ENCODE measurements at places on chromosomes 6 and 20.

- H3K36me3 ChIP-seq: no peaks in the 10 kb centered on the region
- peak overlapping the region; percentile 77 for H3K27ac ChIP-seq
- no peaks in the 10 kb centered on the region for H3K27me3 ChIP-seq
- peak overlapping the region; percentile 89 for H3K4me3 ChIP-seq
- peaks cover 6% of the 10 kb centered on the region for H3K4me1 ChIP-seq
- peak; percentile 34 for DNase-seq
Measured at GRCh38 chr6:42565823-42566613, 2.2 kb downstream of the UBR2 start.

DNA sequence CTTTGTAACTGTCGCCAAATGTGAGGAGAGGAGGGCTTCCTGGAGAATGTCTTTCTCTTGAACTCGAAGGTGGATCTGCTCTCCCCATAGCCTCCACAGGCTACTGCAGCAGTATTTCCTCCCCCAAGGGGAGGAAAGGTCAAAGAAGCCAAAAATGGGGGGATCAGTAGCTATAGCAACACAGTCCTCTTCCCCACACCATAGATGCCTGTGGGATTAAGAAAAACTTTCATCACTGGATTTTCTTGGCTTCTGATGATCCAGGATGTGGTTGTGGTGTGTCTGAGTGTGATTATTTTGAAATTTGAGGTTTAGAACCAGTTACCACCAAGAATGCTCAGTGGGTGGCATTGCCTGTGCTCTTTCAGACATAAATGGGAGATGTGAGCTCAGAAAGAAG is 140.1 kb upstream of the SPACA1 start:
- H3K4me3 ChIP-seq: no peak overlapping the region
- H3K36me3 ChIP-seq: no peaks in the 10 kb centered on the region
- DNase-seq: peak; percentile 72
- no peak overlapping the region for H3K27ac ChIP-seq
- peaks cover 67% of the 10 kb centered on the region for H3K4me1 ChIP-seq

- no peak overlapping the region for H3K27ac ChIP-seq
- H3K27me3 ChIP-seq: no peaks in the 10 kb centered on the region
- DNase-seq: no peak
- no peaks in the 10 kb centered on the region for H3K36me3 ChIP-seq
- H3K4me3 ChIP-seq: no peak overlapping the region
Measured at GRCh38 chr6:139337830-139338229, 36.6 kb downstream of the CITED2 start.

GRCh38 chr20:50042370-50043313 is 59.9 kb downstream of the SNAI1 start:
- no peak overlapping the region for H3K4me3 ChIP-seq
- no peak overlapping the region for H3K27ac ChIP-seq
- H3K27me3 ChIP-seq: no peaks in the 10 kb centered on the region

DNA sequence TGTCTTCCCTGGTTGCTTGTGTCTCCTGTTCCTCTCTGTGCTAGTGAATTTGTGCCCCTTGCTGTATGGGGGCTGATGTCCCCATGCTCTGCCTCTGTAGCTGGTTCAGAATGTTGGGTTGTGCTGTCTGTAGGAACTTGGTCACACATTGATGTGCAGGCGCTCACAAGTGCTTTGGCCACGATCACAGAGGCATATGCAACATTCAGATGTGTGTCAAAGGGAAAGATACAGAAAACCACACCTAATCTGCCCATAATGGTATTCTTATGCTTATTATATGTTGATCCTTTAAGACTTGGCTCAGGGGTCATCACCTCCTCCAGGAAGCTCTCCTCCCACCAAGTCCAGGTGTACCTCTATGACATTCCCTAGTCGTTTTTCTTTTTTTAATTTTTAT is 17.1 kb upstream of the DHX35 start:
- H3K4me3 ChIP-seq: no peak overlapping the region
- H3K36me3 ChIP-seq: peaks cover 21% of the 10 kb centered on the region
- H3K4me1 ChIP-seq: no peaks in the 10 kb centered on the region

DNA sequence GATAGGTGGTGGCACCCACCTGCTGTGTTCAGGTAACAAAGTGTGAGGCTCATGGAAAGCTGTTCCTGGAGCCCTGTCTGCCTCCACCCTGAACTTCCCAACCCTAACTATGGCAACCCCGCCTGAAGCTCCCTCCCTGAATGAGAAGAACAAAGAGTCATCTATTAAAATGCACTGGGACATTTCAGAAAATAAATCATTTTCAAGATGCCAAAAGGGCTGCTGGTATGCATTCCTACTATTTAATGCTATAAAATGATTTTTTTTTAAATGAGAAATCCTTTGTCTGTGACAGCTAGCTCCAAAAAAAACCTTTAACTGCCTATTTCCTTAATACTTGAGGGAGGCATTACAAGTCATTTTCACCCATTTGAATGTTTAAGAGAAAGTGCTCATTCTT is 84.3 kb upstream of the MRPS10 start:
- no peaks in the 10 kb centered on the region for H3K4me1 ChIP-seq
- DNase-seq: no peak
- no peaks in the 10 kb centered on the region for H3K27me3 ChIP-seq
- no peaks in the 10 kb centered on the region for H3K36me3 ChIP-seq
- no peak overlapping the region for H3K4me3 ChIP-seq

DNA sequence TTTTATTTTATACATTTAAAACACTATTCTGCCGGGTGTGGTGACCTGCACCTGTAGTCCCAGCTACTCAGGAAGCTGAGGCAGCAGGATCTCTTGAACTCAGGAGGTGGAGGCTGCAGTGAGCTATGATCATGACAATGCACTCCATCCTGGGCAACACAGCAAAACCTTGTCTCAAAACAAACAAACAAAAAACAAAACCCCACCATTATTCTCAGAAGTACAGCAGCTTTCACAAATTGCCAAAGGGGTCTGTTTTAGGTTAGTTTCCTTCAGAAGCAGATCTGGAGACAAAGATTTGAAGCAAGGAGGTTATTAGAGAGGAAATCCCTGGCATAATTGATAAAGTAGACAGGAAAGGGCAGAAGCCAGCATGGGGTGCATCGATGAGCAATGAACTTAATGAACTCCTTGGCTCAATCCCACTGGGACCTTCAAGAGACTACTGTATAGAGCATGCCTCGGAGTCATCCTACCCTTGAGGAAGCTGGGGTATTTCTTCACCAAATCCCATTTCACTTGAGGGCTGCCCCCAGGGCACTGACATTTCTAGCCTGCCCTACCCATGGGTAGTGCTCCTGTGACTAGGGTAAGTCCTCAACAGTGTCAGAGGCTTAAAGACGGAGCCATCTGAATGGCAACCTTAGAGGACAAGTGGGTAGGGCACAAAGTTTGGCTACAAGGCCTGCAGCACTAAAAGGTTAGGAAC is 43.2 kb upstream of the DDR1 start:
- peaks cover 3% of the 10 kb centered on the region for H3K27me3 ChIP-seq
- H3K36me3 ChIP-seq: no peaks in the 10 kb centered on the region
- no peak overlapping the region for H3K4me3 ChIP-seq
- no peak overlapping the region for H3K27ac ChIP-seq
- no peak for DNase-seq
- no peaks in the 10 kb centered on the region for H3K4me1 ChIP-seq

- H3K4me1 ChIP-seq: no peaks in the 10 kb centered on the region
Measured at GRCh38 chr6:148304976-148305375, 37.7 kb upstream of the SASH1 start.

GRCh38 chr20:37179683-37180524 is 556 bp upstream of the MROH8 start:
- H3K27me3 ChIP-seq: no peaks in the 10 kb centered on the region
- 0 out of 2 replicates have a peak, but pooled peaks cover 6% of the 10 kb centered on the region for H3K4me1 ChIP-seq
- H3K27ac ChIP-seq: peak overlapping the region; percentile 91
- peak overlapping the region; percentile 85 for H3K4me3 ChIP-seq
- no peak for DNase-seq

- no peak overlapping the region for H3K4me3 ChIP-seq
- no peak overlapping the region for H3K27ac ChIP-seq
- no peaks in the 10 kb centered on the region for H3K36me3 ChIP-seq
Measured at GRCh38 chr6:148973538-148974208, 226.8 kb downstream of the UST start.

GRCh38 chr6:121951918-121952379 is 447.5 kb upstream of the HSF2 start:
- no peak overlapping the region for H3K27ac ChIP-seq
- no peaks in the 10 kb centered on the region for H3K27me3 ChIP-seq
- DNase-seq: no peak
- no peaks in the 10 kb centered on the region for H3K36me3 ChIP-seq

DNA sequence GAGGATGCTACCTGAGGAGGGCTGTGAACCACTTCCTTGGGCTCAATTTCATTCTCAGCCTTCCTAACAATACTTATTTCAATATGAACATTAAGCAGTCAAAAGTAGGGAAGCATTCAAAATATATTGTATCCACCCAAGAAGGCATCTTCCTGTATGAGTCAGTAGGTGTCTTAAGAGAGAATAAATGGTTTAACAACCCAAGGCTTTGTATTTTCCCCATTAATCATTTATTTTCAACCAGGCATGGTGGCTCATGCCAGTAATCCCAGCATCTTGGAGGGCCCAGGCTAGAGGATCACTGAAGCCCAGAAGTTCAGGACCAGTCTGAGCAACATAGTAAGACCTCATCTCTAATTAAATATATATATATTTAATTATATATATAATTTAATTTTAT is 74.5 kb upstream of the MARCKS start:
- H3K4me1 ChIP-seq: no peaks in the 10 kb centered on the region
- no peaks in the 10 kb centered on the region for H3K36me3 ChIP-seq
- no peak overlapping the region for H3K27ac ChIP-seq
- no peaks in the 10 kb centered on the region for H3K27me3 ChIP-seq

- H3K27me3 ChIP-seq: no peaks in the 10 kb centered on the region
- no peak overlapping the region for H3K27ac ChIP-seq
- DNase-seq: peak; percentile 16
- H3K4me1 ChIP-seq: no peaks in the 10 kb centered on the region
Measured at GRCh38 chr20:51978070-51978501, 175.8 kb upstream of the SALL4 start.

DNA sequence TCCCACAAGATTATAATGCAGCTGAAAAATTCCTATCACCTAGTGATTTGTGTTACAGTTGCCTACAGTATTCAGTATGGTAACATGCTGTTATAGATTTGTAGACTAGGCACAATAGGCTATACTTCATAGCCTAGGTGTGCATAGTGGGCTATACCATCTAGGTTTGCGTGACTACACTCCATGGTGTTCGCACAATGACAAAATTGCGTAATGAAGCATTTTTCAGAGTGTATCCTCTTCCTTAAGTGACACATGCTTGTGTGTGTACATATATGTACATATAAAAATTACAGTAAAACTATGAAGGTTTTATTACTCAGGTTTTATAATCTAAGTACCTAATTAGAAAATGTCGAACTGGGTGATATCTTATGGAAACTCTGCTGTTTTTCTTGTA is 133.0 kb downstream of the FARS2 start:
- H3K4me3 ChIP-seq: no peak overlapping the region
- H3K36me3 ChIP-seq: no peaks in the 10 kb centered on the region
- no peaks in the 10 kb centered on the region for H3K4me1 ChIP-seq
- H3K27me3 ChIP-seq: no peaks in the 10 kb centered on the region

DNA sequence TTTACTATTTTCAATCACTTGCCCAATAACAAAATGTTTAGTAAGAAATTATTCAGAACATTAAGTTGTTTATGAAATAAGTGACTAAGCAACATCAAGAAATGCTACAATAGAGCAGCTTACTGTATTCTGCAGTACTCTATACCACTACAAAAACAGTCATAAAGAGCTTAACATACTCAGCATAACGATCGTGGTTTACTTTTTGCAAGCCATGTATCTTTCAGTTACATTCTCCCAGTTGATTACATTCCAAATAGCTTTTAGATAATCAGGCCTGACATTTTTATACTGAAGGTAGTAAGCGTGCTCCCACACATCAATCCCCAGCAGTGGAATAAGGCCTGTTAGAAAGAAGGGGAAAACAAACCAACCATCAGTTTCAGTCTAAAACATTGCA is 10.7 kb downstream of the SOD2 start:
- H3K27ac ChIP-seq: no peak overlapping the region
- H3K27me3 ChIP-seq: no peaks in the 10 kb centered on the region
- H3K4me3 ChIP-seq: no peak overlapping the region
- H3K36me3 ChIP-seq: peaks cover 3% of the 10 kb centered on the region

GRCh38 chr6:138923561-138923960 is 64.5 kb downstream of the REPS1 start:
- no peaks in the 10 kb centered on the region for H3K27me3 ChIP-seq
- H3K4me3 ChIP-seq: no peak overlapping the region
- no peaks in the 10 kb centered on the region for H3K36me3 ChIP-seq
- no peak for DNase-seq
- no peak overlapping the region for H3K27ac ChIP-seq

GRCh38 chr6:17842934-17843821 is 136.5 kb upstream of the NUP153 start:
- H3K4me3 ChIP-seq: no peak overlapping the region
- no peak overlapping the region for H3K27ac ChIP-seq
- H3K4me1 ChIP-seq: no peaks in the 10 kb centered on the region
- H3K27me3 ChIP-seq: no peaks in the 10 kb centered on the region

DNA sequence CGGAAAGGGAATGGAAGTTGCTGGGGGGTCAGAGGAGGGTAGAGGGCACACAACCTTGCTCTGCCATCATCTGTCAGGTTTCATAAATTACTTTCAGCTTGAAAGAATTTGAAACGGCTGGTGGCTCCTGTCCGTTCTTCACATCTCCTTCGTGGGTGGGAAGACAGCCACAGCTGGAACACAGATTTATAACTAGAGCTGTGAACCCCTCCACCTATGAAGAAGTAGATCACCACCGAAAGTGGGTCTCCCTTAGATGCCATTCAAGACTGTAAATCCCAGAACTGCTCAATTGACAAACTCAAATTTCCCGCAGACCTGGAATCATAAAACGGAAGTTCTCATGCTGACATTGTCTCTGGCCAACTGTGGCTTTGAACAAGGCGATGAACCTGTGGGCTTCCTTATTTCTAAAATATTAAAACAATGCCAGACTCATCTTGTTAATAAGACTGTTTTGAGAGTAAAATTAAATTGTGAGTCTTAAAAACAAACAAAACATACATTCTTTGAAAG is 65.3 kb downstream of the BTBD3 start:
- H3K4me1 ChIP-seq: peaks cover 52% of the 10 kb centered on the region
- H3K27ac ChIP-seq: no peak overlapping the region
- H3K4me3 ChIP-seq: no peak overlapping the region
- no peaks in the 10 kb centered on the region for H3K27me3 ChIP-seq
- DNase-seq: no peak

GRCh38 chr6:147449405-147450161 is 58.9 kb upstream of the SAMD5 start:
- no peaks in the 10 kb centered on the region for H3K4me1 ChIP-seq
- H3K27me3 ChIP-seq: no peaks in the 10 kb centered on the region
- no peak overlapping the region for H3K27ac ChIP-seq
- DNase-seq: no peak
- no peak overlapping the region for H3K4me3 ChIP-seq

GRCh38 chr6:141783585-141783984 is 349.1 kb upstream of the GJE1 start:
- H3K27me3 ChIP-seq: no peaks in the 10 kb centered on the region
- H3K36me3 ChIP-seq: no peaks in the 10 kb centered on the region
- DNase-seq: no peak
- H3K4me1 ChIP-seq: no peaks in the 10 kb centered on the region
- H3K4me3 ChIP-seq: no peak overlapping the region

GRCh38 chr20:53565254-53565653 is 28.4 kb downstream of the ZNF217 start:
- H3K4me3 ChIP-seq: no peak overlapping the region
- no peak for DNase-seq
- H3K4me1 ChIP-seq: no peaks in the 10 kb centered on the region
- H3K27me3 ChIP-seq: no peaks in the 10 kb centered on the region
- H3K36me3 ChIP-seq: peaks cover 8% of the 10 kb centered on the region

- no peaks in the 10 kb centered on the region for H3K36me3 ChIP-seq
- H3K27ac ChIP-seq: no peak overlapping the region
- H3K4me1 ChIP-seq: no peaks in the 10 kb centered on the region
Measured at GRCh38 chr6:125544819-125545218, 204.6 kb upstream of the HEY2 start.

Data from MM.1S (cell line).